Brain (organoid and tissue), 16 donors: ENCODE measurements at places on chromosomes 7 and 10.

DNA sequence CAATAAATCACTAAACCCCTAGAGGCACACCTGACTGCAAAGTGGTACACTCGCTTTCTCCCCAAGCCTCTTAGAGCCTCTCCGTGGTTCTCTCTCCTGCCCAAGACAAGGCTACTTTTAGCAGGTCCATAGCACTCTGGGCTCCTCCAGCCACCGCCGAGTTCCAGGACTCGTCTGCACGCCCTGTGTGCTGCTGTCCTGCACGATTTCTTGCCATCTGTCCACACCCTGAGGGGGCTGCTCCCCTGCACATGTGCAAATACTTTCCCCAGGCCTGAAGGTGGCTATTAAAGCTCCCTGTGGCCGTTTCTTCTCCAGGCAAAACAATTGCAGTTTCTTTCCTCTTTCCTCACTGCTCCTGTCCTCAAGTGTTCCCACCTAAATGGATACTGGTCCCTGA is 414.3 kb downstream of the PLXNA4 start:
- DNase-seq: peak; percentile 28

- no peak for DNase-seq
Observed at GRCh38 chr10:83574770-83575169, 564.5 kb upstream of the GHITM start.

GRCh38 chr7:37550872-37551271 is 102.2 kb upstream of the ELMO1 start:
- DNase-seq: no peak

GRCh38 chr10:80443531-80443974 is 10.6 kb upstream of the TSPAN14 start:
- no peak for DNase-seq

- no peak for DNase-seq
Observed at GRCh38 chr7:67429735-67430134, 433.1 kb downstream of the TYW1 start.

DNA sequence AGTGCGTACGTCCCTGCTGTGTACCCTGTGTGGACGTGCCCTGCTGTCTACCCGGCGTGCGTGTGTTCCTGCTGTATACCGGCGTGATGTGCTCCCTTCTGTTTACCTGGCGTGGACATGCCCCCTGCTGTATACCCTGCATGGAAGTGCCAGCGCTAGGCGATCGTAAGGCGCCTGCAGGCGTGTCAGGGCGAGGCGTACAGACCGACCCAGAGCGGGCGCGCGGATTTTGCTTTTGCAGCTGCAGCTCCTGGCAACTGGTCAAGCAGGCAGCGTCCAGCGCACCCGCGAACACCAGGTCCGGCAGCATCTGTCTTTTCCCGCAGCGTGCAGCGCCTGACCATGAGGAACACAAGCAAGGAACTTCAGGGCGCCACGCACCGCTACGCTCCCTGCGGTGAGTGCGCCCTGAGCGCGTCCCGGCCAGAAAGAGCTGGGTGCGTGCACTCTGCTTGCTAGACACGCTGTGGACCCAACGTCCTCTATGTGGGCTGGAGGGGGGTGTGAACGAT is 680 bp downstream of the C7orf57 start:
- DNase-seq: peak; percentile 47

GRCh38 chr7:148180075-148180474 is 410.5 kb upstream of the C7orf33 start:
- DNase-seq: no peak

GRCh38 chr10:60323162-60323561 is 66.5 kb downstream of the ANK3 start:
- peak; percentile 77 for DNase-seq

DNA sequence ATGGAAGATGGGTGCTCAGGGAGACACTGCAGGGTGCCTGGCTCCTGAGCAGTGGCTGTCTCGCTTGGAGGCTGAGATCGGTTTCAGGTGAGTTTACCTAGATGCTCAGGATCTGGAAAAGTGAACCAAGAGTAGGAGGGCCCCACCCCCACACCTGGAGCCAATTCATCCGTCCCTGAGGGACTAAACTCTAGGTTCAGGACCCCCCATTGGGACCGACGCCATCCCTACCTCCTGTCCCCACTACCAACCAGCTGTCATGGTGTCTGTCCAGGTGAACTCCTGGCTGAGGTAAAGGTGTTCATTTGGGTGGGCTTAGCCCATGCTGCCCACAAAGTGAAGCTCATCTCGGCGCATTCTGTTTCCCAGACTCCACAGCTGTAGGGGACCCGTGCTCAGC is 174.6 kb upstream of the PLPP4 start:
- no peak for DNase-seq

DNA sequence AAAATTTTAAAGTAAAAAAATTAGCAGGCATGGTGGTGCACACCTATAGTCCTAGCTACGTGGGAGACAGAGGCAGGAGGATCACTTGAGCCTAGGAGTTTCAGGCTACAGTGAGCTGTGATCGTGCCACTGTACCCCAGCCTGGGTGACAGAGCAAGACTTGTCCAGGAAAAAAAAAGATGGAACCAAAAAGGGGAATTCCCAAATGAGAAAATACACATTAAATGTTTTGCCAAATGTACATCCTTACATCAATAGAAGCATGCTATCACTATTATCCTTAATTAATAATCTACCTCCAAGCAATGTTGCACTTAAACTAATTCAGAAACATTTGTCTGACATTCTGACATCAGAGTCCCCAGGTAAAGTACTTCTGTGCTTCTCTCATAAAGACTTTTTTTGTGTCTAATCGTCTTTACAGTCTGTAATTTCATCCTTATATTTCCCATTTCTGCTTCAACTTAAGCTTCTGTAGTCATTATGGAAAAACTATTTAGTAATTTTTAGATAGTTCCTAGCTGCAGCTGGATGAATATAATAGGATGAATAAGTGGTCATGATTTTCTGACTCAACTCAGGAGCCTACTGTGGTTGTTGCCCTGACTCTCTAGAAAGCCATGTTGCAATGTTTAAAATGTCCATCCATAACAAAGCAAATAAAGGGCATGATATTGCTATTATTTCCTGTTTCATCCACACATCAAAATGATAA is 57.7 kb downstream of the MYPN start:
- no peak for DNase-seq

GRCh38 chr7:68706291-68706690 is 892.0 kb upstream of the AUTS2 start:
- DNase-seq: no peak

- peak; percentile 31 for DNase-seq
Observed at GRCh38 chr7:21617916-21618390, 75.1 kb downstream of the DNAH11 start.

GRCh38 chr7:141381794-141382427 is 169.3 kb upstream of the AGK start:
- peak; percentile 63 for DNase-seq

- DNase-seq: peak; percentile 66
Observed at GRCh38 chr10:117004227-117005025, 561 bp downstream of the SHTN1 start.

DNA sequence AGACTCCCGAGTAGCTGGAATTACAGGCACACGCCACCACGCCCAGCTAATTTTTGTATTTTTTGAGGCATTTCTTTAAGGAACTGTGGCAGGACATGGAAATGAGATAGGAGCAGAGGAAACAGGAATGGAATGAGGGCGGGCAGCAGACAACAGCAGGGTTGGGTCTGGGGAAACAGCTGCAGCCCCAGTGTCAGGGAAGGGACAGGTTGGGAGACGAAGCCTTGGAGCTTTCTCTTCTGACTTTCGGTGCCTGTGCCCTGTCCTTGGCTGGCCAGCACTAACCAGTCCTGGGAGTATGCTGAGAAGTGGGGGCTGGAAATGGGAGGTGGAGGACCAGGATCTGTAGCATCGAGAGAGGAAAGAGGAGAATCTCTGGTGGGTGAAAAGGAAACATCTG is 47.4 kb downstream of the ATOH7 start:
- DNase-seq: no peak

DNA sequence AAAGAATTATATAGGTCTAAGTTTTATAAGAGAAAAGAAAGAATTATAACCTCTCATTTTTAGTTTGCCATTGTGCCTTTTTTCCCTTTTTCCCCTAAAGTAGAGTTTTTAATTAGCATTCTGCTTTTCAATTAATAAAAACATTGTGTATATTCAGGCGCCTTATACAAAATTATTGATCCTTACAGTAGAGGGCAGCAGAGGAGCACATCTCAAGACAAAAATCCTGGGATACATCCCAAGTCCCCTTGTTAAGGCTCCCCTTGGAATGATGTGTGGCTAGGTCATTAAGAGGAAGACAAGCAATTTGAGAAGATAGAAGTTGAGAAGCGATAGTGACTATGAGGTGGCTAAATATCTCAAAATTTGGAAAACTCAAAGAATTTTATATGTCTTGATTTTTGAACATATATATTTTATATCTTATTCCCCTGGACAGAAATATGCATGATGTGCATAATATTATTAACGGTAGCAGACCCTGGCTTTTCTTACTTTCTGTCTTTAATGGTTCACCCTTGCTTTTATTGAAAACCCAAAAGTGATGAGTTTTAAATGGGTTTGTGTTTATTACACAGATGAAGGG is 19.1 kb upstream of the TPK1 start:
- DNase-seq: peak; percentile 59

- DNase-seq: no peak
Observed at GRCh38 chr10:6788731-6789130, 208.7 kb upstream of the PRKCQ start.

DNA sequence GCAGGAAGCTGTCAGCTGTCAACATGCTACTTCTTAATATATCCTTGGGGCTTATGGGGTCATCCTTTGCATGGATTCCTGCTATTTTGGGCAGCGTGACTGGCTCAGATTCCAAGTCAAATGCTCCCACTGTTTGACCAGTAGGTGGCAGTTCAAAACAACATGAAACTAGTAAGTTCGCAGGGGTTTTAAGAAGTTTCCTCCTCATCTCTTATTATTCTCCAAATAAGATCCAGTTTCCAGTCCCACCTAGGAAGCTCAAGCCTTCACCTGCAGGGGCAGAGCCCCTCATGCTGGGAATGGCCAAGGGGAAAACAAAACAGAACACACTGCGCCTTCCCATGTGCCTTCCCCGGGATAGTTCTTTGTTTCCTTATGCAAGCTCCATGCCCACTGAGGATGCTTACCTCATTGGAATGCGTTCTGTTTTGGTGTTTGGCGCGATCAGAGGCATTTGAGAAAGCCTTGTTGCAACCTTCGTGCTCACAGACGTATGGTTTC is 259.8 kb downstream of the GLI3 start:
- peak; percentile 82 for DNase-seq

DNA sequence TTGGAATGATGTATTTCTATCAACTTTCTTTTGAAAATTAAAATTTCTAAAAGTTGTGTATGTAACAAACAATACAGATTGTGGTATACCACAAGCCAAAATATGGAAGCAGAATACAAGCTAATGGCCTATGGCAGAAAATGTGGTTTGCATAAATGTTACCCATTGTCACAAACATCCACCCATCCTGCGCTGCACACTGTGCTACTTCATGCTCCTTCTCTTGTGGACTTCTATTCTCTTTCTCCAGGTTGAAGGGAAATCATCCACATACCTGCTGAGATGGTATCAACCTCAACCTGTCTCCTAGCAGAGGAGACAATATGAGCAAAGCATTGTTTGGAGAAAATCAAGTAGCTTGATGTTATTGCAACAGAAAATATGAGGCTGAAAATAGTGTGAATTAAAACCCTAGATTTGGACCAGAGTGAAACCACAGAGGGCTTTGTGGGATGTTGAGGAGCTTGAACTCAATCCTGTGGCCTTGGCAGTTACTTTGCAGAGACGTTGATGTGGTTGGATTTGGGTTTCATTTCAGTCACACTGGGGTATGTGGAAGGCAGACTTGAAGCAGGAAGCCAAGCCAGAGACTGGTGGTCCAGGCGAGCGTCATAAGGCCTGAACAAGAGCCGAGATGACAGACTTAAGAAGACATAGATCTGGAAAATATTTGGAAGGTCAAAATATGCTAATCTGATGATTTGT is 63.8 kb downstream of the ICA1 start:
- DNase-seq: no peak

GRCh38 chr7:85890244-85890811 is 703.5 kb upstream of the SEMA3D start:
- peak; percentile 78 for DNase-seq

DNA sequence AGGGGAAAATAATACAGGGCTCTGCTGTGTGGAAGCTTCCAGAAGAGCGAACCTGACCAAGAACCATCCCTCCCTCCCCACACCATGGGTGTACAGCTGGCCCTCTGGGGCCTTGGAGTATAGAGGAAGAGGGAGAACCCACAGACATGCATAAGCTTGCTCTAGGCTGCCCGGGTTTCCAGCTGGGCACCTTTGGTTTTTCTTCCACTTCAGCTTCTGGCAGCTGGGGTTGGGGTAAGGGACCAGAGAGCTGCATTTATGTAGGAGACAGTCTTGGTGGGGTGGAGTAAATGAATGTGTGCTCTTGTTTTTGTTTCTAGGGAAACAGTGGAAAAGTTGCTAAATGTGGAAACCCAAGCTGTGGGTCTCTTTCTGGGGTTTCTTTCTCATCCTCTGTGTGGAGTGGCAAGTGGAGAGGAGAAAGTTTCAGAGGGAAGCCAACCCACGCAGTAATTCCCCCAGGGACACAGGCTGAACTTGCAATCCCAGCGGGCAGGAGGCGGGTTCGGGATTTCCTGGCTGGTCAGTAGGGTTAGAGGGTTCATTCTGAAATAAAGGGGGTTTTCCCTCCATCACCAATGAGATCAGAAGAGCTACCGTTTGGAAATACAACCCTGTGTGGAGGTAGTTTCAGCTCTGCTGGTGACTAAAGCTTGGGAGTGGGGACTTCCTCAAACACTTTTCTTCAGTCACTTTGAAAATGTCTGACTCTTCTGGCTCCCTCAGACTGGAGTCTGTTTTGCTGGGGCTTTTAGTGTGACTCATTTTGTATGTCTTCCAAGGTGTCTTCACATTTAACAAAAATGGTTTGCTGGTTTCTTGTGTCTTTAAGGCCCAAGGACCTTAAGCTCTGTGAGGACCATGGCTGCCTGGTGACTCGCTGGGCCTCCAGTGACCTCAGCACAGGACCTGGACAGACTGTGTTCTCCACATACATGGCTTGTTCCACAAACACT is 22.2 kb upstream of the SRGN start:
- DNase-seq: no peak

- no peak for DNase-seq
Observed at GRCh38 chr7:75611557-75612178, 119.5 kb downstream of the SPDYE5 start.

- DNase-seq: no peak
Observed at GRCh38 chr10:113301342-113301984, 251.4 kb upstream of the HABP2 start.
